ENCODE measurements at places on chromosomes 12 and 14. TPM values are rescaled to one million over a fixed set of nuclear protein-coding genes. Genes with fewer than 3 reads are reported as not detected.

DNA sequence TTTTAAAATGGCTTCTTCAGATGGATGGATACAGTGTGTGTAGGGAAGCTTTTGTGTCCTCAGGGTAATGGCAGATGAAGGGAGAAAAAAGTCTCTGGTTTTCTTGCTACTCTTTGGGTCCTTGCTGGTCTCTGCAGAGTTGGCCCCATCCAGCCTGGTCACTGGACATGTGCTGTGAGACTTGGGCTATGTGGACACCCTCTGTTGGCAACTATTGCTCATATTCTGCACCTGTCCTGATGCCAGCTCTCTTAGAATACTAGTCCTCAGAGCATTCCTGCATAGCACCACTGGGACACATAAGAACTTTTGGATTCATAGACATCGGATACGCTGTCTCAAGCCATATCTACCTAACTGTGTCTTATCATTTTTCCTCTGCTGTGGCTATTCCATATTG lies 20.0 kb downstream of the NAV3 start:
- DNase-seq, result no peak

GRCh38 chr12:115828168-115828567 lies 449.3 kb downstream of the MED13L start:
- DNase-seq, result no peak

DNA sequence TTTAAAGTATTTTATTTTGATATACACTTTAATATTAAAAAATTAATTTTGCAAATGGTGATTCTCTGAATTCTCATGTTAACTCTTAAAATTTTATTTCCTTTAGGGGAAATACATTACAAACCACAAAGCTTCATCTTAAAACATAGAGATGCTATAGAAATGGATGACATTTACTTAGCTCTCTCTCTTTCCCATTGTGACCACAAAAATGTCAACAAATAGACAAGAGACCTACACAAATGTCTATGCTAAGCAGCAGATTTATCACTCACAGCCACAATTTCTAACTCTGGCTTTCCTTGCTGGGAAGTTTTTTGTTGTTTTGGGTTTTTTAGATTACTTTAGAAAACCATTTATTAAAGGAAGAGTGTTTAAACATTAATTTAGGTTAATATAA lies 19.9 kb upstream of the PHC1 start:
- no peak for DNase-seq

GRCh38 chr12:103840462-103840875 lies 565 bp downstream of the NT5DC3 start:
- no peak for DNase-seq

The NINJ2 gene
- total RNA-seq, result 0.70 TPM

The LBHD2 gene
- total RNA-seq, result not detected

GRCh38 chr12:10847744-10848143 lies 1.5 kb downstream of the PRR4 start:
- DNase-seq, result no peak

- DNase-seq, result no peak
These were observed 131.1 kb upstream of the FBXO33 start for GRCh38 chr14:39563361-39563760.

- DNase-seq, result no peak
These were observed 659 bp downstream of the CIROP start for GRCh38 chr14:23104070-23104590.

The MON2 gene
- total RNA-seq, result 60.9 TPM

DNA sequence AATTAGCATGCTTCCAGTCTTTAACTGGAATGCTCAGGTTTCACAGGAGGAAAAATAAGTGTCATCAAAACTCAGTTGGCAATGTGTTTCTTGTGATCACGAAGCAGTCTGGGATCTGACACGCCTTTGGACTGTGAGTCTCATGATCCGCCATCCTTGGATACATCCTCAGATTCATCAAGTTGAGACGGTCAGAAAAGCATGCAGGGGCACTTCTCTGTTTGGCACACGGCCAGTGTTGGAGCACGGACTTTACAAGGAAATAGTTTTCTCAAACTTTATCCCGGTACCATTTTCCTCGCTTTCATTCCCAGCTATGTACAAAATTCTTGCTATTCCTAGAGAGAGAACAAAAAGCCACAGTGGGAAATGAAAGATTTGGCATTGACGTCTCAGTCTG lies 88.4 kb upstream of the PARP11 start:
- DNase-seq, result peak; percentile 30

The CLEC4D gene
- total RNA-seq, result not detected

The BCL11B gene
- total RNA-seq, result 3.2 TPM

GRCh38 chr14:99718031-99718810 lies 34.1 kb downstream of the CYP46A1 start:
- DNase-seq, result peak; percentile 1

DNA sequence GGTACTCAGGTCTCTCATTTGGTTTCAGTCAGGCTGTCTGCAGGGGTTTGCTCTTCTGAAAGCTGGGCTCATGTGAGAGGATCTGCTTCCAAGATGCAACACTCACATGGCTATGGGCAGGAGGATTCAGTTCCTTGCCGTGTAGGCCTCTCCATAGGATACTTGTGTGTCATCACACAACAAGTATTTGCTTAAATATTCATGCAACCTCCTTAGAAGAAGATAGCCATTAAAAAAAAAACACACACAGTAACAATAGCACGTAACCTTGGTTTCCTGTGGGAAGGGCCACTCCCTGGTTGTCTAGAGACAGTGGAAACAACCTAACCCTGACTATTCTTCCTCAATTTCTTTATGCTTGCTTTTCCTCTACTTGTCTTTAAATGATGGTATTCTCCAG lies 31.8 kb upstream of the CLEC4E start:
- no peak for DNase-seq

DNA sequence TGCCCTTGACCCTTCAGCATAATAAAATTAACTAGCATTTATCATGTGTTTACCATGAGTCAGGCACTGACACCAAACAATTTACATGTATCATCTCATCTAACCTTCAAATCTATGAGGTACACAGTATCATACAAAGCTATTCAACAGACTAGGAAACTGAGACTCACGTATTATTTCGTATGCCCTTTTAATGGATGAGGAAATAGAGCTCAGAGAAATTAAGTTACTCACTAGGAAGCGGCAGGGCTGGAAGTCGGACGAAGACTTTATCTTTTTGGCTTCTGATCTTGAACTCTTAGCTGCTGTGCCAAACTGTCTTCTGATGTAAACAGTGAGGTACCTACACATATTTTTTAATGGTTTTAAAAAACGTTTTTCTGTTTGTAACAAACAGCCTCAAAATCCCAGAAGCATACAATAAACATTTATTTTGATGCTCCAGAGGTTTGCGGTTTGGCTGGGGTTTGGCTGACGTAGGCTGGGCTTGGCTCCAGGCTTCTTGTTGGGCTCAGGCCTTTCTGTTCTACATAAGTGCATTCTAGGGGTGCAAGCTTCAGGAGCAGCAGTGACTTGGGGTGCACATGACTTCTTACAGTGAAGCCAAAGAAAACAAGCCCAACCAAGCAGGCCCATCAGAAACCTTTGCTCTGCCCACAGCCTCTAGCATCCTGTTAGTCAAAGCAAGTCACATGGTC lies 184.7 kb downstream of the TBX5 start:
- no peak for DNase-seq

GRCh38 chr14:104150136-104151025 lies 12.0 kb downstream of the KIF26A start:
- DNase-seq, result peak; percentile 89

DNA sequence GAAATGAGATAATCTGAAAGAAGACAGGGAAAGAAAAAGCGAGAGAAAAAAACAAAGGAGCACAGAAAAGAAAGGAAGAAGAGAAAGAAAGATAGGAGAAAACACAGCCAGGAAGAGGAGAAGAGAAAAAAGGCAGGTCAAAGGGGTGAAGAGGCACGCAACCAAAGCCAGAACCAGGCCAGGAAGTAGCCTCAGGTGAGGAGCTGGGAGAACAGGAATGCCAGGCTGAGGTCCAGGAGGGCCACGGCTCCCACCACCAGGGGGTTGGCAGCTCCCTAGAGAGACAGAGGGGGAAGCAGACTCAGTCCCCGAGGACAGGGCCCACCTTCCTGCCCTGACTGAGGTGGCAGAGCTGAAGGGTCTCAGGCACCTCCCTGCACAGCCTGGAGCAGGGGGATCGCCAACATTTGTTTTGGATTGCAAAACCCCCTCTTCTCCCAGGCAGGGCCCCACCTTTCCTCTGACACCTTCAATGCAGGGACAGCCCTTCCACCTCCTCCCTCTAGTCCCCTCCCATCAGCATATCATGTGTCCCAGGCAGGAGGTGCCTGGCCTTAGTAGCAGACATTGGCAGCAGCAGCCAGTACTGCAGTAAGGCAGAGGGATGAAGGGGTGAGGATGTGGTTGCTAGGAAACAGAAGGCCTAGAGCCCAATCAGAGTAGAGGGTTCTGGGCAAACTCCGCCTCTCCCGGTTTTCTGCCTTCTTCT lies 2.0 kb upstream of the AP1G2 start:
- DNase-seq, result no peak

DNA sequence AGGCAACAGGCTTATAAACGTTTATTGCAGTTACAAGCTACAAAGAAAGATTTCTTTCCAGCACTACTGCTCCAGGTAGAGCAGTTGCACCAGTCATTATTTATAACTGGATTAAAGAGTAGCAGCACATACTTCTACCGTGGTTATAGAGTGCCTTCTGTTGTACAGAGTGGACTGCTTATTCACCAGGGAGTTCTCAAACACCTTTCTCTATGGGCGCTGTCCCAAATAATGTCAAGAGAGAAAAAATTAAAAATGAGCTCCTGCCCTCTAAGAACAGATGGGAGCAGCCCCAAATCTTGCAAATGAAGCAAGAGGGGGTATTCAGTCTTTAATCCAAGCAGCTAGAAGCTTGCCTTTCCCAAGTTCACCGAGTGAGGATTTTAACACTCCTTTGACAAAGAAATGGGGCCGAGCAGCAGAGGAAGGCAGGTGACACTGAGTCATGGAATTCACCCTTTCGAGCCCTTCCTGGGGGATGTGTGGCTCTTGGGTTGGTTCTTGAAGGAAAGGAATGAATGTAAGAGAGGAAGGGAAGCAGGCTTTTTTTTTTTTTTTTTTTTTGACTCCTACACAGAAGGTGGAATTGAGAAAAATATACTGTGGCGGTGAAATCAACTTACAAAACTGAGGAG lies 181.2 kb downstream of the PRKCH start:
- DNase-seq, result no peak

The ENDOU gene
- 0.30 TPM for total RNA-seq

The RERG gene
- total RNA-seq, result 7.0 TPM

DNA sequence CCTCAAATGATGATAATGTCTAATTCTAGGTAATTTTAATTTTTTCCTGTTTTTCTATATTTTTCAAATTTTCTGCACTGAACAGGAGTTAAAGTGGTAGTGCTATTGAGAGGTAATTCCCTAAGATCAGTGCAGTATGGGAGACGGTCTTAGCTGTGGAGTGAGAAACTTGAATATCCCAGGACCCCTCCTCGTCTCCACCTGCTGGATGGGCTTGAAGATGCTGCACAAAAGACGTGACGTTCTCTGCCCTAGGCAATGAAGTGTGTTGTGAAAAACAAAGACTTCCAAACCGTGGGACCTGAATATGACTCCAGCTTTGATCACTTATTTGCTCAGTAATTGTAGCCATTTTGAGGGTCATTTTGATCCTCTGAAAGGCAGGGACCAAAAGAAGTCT lies 298.1 kb downstream of the VRK1 start:
- DNase-seq, result no peak

The MYH6 gene
- not detected for total RNA-seq

DNA sequence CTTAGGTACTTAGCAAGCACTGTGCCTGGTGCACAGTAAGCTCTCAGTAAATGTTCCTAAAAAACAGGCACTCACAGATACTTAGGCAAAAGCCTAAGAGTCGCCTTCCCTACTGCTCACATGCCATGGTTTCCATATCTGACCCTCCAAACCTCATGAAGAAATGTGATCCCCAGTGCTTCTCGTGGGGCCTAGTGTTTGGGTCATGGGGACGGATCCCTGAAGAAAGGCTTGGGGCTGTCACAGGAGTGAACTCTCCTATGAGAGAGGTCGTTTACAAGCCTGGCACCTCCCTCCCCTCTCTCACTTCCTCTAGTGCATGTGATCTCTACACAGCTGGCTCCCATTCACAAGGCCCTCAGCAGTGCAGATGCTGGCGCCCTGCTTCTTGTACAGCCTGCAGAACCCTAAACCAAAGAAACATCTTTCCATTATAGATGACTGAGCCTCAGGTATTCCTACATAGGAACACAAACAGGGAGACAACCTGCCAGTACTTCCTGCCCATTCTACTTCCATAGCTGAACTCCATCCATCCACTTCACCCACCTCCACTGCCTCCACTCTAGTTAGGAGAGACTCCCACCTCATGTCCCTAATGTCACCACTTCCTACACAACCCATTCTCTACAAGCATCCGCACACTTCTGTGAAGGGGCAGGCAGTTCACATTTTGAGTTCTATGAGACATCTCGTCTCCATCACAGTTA lies 2.9 kb downstream of the SLC15A4 start:
- DNase-seq, result no peak

- DNase-seq, result no peak
These were observed 56.5 kb downstream of the SUSD6 start for GRCh38 chr14:69667938-69668335.

The NDRG2 gene
- total RNA-seq, result 114 TPM

GRCh38 chr14:74511966-74512830 lies 18.6 kb downstream of the ISCA2 start:
- no peak for DNase-seq

DNA sequence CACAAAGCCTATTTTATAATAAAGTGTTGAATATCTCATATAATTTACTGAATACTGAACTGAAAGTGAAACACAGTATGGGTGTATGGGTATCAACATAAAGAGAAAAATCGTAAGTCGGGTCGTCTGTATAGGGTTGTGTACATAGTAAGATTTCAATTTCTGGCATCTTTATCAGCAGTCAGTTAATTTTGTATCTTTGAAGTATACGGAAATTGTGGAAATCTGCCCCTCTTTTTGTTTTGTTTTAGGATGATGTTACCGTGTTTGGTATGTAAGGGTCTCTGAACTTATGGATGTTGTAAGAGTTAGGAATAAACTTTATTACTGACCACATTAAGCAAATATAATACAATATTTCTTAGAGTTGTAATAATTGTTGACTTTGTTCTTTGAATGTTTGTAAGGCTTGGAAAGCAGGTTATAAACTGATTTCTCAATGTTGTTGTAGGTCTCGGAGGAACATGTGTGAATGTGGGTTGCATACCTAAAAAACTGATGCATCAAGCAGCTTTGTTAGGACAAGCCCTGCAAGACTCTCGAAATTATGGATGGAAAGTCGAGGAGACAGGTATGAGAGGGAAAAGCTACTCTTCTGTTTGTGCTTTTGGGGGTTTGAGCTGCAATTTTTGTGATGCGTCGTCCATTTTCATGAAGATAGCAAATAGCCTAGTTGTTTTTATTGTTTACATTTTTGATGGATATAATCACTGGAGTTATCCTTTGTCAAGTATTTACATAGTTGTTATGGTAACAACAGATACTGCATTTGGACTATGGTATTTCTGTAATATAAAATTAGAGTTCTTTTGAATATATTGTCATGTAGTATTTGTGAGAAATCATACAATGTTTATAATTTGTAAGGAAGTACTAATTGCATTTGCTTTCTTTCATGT lies 12.0 kb downstream of the EID3 start:
- no peak for DNase-seq

The SLC10A1 gene
- 1.7 TPM for total RNA-seq

GRCh38 chr12:95351748-95352147 lies 122.2 kb upstream of the METAP2 start:
- DNase-seq, result no peak
